ENCODE measurements at places on chromosomes 7 and 10. TPM values are rescaled to one million over a fixed set of nuclear protein-coding genes. Genes with fewer than 3 reads are reported as not detected.

GRCh38 chr10:47165711-47166404 lies 134.1 kb upstream of the GDF10 start:
- peak; percentile 53 for DNase-seq

GRCh38 chr10:88388324-88388723 lies 194.8 kb downstream of the RNLS start:
- no peak for DNase-seq

DNA sequence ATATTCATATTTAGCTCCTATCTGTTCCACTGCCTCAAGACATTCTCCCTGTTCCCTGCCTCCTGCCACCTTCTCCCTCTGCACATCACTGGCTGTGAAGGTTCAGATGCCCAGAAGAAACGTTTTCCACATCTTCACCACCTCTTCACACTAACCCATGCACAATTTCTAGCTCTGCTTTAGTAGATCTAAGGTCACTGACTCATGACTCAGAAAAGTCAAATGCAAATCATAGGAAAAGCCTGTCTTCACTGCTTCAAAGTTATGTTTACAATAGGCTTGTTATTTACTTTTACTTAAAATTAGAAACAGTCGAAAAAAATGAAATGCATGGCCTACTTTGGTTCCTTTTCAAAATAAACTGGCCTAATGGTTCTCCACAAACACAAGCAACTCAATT lies 2.5 kb downstream of the SCRN1 start:
- DNase-seq = no peak

The CALCR gene
- polyA plus RNA-seq = not detected

The LRRC61 gene
- polyA plus RNA-seq = 0.10 TPM

The OPALIN gene
- not detected for polyA plus RNA-seq

The TBC1D12 gene
- polyA plus RNA-seq = 7.8 TPM

Measured in fibroblast of lung (primary cell).